ENCODE measurements at places on chromosomes 7 and 10.

DNA sequence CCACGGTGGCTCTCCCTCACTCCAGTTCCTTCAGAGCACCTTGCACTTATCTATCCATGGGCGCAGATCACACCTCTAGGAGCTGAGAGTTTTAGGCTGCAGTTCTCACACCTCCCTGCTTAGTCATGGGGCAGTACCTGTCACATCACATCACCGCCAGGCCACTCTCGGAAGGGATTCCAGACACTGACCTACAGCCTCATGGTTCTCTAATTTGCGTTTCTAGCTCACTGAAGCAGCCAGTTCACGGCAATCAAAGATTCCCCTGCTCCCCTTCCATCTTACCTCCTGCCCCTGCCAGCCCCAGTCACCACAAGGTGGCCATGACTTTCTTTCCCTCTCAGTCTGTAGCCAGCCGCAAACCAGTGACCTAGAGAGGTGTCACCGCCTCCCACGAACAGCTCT, 34.2 kb downstream of the ADRB1 start:
- DNase-seq, result no peak

GRCh38 chr7:49643321-49643720, 130.1 kb upstream of the VWC2 start:
- DNase-seq, result no peak

- DNase-seq, result no peak
Measured at GRCh38 chr7:26052706-26053105, 99.3 kb upstream of the NFE2L3 start.

- DNase-seq, result no peak
Measured at GRCh38 chr7:44447874-44448425, 42.5 kb downstream of the NUDCD3 start.

DNA sequence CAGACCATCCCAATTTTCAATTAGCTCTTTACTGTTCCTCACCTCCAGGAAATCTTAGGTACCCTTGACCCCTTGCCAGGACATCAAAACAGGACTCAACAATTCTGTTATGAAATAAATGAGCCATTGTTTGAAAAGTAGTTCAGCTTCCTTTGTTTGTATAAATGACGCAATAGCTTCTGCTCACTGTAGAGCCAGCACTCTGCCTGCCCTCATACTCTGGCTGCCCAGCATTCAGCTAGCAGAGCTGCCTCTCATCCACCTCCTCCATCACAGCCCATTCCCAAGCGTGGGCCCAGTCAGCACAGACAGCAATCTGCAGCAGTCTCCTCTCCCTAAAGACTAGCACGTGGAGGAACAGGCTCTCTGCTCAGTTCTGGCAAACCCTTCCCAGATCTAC, 478.6 kb downstream of the GRID1 start:
- no peak for DNase-seq

GRCh38 chr10:105885495-105885894, 1244.4 kb downstream of the SORCS3 start:
- no peak for DNase-seq

DNA sequence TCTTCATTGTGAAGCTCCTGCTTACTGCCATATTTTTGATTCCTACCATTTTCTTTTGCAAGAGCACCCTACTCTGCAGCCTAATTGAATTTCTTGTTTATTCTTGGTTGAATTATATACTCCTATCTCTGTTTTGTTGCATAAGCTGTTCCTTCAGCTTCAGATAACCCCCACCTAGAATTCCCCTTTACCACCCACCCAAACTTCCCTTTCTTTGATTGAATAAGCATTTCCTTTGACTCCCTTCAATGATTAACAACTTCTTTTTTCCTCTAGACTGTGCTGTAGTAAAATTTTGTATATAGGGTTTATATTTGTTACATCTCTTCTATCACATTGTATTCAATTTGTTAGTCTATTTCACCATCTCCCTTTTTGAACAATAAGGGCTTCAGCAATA, 168.1 kb downstream of the GPR37 start:
- no peak for DNase-seq

- DNase-seq, result no peak
Measured at GRCh38 chr7:84372155-84372621, 177.6 kb upstream of the SEMA3A start.

DNA sequence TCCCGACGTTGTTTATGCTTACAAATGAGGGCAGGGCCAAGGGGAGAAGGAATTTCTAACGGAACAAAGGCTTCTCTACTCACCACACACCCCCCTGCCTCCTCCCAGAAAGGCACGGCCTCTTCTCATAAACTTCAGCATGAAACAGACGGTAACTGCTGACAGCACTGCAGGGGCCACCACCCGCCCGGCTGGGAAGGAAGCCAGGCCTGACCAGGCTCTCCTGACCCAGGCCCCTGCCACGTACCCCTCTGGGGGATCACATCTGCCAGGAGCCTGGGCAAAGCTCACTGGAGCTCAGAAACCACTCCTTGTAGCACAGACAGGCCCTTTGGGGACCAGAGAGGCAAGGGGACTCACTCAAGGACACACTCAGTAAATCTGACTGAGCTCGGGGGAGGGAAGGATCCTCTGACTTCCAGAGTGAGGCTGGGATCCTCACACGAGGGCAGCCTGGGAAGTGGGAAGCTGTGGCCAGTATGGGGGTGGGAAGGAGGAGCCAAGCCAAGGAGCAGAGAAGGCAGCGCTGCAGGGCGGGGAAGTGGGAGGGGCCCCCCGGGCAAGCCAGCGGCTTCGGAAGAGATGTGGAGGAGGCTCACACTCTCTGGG, 46.1 kb downstream of the ZCCHC24 start:
- DNase-seq, result no peak

DNA sequence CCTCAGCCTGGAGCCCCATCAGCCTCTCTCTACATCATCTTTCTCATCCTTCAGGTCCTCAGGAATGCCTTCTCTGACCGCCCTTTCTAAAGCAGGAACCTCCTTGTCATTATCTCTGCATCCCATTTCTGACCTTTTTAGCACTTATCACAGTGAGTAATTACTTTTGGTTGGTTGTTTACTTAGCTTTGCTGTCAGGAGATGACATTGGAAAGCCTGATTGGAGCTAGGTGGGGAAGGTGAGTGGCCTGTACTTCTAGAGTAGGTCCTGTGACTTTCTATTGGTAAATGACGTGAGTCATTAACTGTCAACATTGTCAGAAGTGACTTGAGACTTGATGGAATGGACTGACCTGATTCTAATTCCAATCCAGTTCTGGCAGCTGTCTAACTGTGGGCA, 9.3 kb upstream of the SLC25A13 start:
- no peak for DNase-seq

DNA sequence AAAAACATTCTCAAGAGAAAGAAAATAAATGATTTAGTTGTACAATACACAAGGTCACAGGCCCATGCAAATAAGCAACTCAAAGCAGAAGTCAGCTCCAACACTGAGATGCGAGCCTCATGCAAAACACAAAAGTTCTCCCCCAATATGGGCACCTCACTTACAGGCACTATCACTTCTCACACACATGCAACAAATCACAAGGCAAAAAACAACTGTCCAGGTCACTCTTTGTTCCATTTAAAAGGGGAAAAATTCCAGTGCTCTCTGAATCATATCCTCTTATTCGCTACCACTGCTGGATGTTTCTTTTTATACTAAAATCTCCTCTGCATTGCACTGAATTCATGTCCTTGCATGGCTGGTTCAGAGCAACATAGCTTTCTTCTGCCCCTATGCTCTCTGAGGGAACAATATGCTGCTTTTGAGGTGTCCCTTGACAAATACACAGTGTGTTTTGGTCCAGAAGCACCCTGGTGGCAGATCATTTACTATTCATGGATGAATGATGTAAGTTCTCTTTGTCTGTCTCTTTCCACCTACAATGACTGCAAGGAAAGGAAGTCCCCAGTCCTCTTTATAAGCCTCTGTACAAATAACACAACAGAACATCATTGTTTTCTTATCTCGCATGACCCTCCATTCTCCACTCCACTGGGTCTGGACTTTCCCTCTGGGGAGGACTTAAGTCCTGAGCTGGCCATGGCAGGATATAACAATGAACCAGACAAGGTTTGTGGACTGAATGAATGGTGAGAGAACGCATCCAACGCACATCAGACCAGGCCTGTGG, 85.4 kb upstream of the GSDME start:
- no peak for DNase-seq

- DNase-seq, result no peak
Measured at GRCh38 chr10:125057158-125058001, 103.0 kb downstream of the CTBP2 start.

- DNase-seq, result no peak
Measured at GRCh38 chr7:5408777-5409176, 14.9 kb downstream of the TNRC18 start.

- DNase-seq, result no peak
Measured at GRCh38 chr10:14532473-14533251, 201.9 kb upstream of the FRMD4A start.

GRCh38 chr7:97174303-97174702, 56.8 kb downstream of the SDHAF3 start:
- no peak for DNase-seq

GRCh38 chr7:157819455-157819807, 482.6 kb downstream of the DNAJB6 start:
- DNase-seq, result no peak

DNA sequence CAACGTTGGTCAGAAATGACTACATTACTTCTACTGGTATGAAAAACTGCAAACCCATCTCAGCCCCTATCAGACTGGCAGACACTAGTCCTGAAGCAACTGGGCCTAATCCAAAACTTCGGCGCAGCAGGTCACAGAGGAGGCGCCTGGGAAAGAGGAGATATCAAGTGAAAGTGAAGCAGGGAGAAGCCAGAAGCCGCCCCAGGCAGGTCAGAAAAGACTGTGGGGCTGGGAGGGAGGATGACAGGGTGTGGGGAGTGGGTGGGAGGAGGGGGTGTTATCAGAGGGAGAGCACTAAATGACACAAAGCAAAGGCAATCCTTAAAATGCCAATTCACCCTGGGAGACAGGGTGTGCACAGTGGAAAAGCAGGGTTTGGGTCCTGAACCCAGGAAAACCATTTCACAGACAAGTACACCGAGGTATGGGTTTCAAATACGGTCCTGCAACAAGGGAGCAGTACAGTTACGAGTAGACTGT, 731 bp downstream of the CHCHD3 start:
- no peak for DNase-seq

GRCh38 chr7:10740805-10741204, 232.9 kb upstream of the PHF14 start:
- DNase-seq, result no peak

GRCh38 chr7:142440219-142440905, 182.5 kb upstream of the PRSS58 start:
- DNase-seq, result no peak

GRCh38 chr7:129862682-129863081, 90.1 kb downstream of the UBE2H start:
- DNase-seq, result no peak

GRCh38 chr10:127619546-127620325, 70.6 kb downstream of the NPS start:
- DNase-seq, result no peak

GRCh38 chr10:63921908-63922467, 400.8 kb downstream of the REEP3 start:
- DNase-seq, result no peak

- DNase-seq, result no peak
Measured at GRCh38 chr10:16857419-16857818, 40.2 kb upstream of the RSU1 start.

- DNase-seq, result no peak
Measured at GRCh38 chr10:6729861-6730344, 149.8 kb upstream of the PRKCQ start.

GRCh38 chr7:152527610-152528032, 91.8 kb upstream of the KMT2C start:
- no peak for DNase-seq

Measured in stimulated activated CD8-positive, alpha-beta memory T cell treated with anti-CD3 and anti-CD28 coated beads, Interleukin-4, amount 100 ng/mL, for 4 hours (primary cell).